8988T (cell line): ENCODE measurements at places on chromosomes 1 and 21.

DNA sequence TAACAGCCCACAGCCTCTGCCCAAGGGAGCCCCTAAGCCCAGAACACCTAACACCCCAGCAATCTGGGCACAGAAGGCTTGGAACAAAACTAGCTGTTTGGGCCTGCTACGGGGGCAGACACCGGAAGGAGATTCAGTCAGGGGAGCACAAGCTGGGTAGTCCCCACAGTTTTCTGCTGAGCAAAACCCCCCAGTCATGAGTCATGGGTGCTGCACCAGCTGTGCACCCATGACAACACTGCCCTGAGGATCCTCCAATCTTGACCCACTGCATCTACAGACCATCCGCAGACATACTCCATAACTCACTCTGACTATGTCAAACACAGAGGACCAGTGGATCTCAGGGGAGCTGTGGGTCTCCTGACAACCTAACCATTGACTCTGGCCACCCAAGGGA lies 105.1 kb downstream of the LRIG2 start:
- no peak for DNase-seq

DNA sequence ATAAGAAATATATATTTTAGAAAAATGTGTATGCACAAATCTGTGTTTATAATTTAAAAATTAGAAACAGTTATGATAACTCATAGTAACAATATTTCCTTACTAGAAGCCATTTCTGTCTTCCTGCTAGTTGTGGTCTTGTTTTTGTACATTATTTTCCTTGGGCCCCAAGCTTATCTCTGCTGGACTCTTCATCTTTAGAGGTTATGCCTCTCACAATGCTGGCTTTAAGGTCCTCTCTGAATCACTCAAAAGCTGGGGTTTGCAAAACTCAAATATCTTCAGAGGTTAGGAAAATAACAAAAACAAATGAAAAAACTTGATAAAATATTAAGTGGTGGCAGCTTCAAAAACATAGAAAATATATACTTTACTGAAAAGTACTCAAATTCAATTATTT lies 133.8 kb downstream of the PTPRC start:
- DNase-seq, result no peak

DNA sequence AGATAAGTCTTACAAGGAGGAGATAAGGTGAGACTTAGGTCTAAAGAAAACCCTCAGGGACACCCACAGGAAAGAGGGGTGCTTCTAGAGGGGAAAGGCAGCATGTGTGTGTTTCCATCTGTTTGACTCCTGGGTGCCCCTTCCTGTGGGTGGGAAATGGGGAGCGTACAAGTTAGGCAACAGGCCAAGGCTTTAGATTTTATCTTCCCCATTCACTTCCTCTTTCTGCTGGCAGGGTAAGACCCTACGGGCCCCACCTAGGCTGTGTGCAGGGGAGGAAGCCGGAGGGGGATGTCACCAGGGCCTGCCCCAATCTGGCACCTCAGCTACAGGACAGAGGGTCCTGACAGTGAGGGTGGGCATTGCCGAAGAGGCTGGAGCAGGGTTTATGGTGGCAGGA lies 2.5 kb upstream of the OLIG1 start:
- no peak for DNase-seq

GRCh38 chr1:227741166-227741870 lies 6.1 kb downstream of the SNAP47 start:
- DNase-seq, result no peak

GRCh38 chr21:33157303-33157702 lies 72.4 kb upstream of the IFNAR2 start:
- no peak for DNase-seq

DNA sequence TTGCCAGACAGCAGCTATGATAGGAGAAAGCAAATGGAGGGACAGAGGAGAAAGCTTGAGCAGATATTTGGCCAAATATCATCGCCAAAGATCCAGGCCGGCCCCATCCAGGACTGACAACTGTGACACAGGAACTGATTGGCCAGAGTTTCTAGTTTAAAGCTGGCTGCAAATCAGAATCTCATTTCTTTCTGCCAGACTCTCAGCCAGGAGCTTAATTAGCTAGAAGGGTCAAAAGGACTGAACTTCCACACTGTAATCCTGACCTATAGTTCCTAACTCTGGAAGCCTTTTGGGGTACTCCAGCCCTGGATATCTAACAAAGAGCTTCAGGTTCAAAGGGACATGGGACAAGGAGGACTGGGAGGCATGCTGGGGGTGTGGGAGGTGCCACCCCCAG lies 106.7 kb upstream of the GNG12 start:
- DNase-seq, result no peak

DNA sequence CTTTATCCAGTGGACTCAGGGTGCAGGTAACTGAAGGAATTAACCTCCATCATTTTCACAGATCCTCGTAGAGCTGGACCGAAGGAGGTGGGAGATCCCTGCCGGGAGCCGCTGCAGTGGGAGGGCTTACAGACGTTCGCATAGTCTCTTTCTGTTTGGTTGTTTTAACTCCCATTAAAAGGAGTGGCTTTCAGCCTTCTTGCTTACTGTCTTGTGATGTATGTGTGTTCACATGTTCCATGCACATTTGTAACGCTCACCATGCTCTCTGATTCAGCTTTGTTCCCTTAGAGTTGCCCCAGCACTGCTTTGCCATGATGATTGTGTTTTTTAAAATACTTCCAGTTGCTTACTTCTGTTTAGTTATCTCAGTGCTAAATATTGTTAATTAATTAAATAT lies 85.8 kb downstream of the ADARB1 start:
- DNase-seq, result no peak

GRCh38 chr1:46595127-46595526 lies 8.9 kb downstream of the MKNK1 start:
- no peak for DNase-seq
